ENCODE measurements at places on chromosomes 2 and 18.

GRCh38 chr2:171531836-171532450, 9.7 kb downstream of the CYBRD1 start:
- no peak for DNase-seq

DNA sequence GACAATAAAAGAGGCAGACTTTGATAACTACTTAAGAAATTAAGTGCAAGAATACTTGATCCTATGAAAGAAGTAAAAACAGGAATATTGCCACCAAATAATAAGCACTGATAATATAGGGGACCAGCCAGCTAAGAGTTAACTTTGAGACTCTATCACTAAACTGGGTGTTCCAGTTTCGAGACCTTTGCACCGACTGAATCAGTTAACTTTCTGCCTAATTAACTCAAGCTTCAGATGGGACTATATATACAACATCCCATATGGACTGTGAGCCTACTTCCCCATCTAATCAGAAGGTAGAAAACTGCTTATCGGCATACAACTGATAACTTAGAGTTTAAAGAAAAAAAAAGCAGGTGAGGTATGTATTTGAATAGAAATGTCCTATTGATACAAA, 25.8 kb upstream of the SLC9A2 start:
- DNase-seq: no peak

DNA sequence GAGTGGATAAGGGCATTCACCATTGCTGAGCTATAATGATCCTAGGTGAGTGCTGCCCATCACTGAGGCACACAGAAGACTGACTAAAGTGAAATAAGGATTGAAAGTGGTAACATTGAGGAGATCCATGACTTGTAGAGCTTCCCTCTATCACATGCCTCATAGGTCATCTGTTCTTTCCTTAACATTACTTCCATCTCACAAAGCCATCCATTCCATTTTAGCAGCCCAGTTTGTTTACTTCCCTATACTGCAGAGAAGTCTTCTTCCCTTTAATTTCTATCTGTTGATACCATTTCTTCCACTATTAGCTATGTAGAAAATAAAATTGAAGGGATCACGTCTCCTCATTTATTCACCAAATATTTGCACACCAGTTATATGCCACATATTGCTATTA, 32.1 kb downstream of the ME2 start:
- DNase-seq: no peak

- no peak for DNase-seq
Observed at GRCh38 chr2:2636813-2637212, 305.7 kb upstream of the MYT1L start.

DNA sequence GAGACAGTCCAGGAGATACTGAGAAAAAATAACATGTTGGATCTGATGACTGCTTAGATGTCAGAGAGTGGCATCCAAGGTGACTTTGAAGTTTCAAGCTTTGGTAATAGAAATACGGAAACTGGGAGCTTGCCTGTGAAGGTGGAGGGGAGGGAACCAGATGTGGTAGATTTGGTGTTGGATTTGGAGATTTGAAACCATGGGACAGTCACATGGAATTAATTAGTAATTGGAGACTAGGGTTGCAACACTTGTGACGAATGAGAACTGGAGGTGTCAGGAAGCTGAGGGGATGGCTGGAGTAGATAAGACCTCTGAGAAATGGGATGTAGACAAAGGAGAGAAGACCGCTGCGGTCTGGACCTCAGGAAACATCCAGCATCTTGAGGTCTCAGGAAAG, 46.7 kb downstream of the RPL37A start:
- no peak for DNase-seq

- DNase-seq: no peak
Observed at GRCh38 chr2:42980764-42981416, 188.5 kb upstream of the HAAO start.

DNA sequence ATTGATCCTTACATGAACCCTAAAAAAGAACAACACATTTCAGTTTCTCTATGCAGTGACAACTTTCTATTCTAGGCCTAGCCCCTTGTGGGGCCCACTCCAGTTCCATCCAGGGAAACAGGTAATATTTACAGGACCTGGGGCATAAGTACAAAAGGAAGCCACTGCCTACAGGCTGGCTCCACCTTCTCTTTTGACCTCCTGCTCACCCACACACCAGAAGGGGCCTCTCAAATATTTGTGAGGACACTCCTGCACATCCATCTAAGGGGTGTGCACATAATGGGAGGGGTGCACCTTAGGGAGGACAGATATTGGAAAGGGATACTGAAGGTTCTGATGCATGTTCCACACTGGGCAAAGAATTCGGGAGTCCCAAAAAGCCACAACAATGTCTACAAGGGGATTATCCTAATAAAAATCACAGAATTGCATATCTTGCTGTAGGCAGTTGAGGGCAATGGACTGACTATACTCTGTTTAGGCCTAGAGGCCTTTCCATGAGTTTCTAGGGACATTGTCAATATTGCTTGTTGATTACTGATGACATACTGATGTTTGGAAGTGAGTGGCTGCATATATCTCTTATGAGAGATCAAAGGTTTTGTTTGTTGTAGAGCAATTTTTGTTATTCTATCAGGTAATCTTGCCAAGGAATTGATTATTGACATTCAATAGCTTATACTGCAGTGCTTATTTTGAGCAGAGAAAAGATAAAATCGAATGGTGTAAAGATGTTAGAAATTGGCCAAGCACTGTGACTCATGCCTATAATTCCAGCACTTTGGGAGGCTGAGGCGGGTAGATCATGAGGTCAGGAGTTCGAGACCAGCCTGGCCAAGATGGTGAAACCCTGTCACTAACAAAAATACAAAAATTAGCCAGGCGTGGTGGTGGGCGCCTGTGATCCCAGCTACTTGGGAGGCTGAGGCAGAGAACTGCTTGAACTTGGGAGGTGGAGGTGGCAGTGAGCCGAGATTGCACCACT, 23.8 kb upstream of the HNRNPA3 start:
- no peak for DNase-seq

DNA sequence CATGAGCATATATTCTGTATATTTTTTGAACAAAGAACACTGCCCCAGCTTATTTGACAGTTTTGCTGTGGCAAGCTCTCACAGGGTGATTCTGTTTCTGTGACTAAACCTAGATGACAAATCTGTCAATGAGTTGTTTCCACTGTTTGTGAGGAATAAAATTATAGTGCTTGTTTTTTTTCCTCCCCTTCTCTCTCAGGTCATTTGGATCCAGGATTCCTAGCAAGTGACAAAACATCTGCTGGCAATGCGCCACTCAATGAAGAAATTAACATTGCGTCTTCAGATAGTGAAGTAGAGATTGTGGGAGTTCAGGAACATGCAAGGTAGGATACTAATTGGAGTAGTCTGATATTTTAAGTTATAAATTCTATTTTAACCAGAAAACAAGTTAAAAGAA, 149.3 kb downstream of the HAUS1 start:
- no peak for DNase-seq

GRCh38 chr2:55999790-56000189, 76.2 kb upstream of the EFEMP1 start:
- DNase-seq: no peak

- peak; percentile 3 for DNase-seq
Observed at GRCh38 chr2:203534621-203535077, 452 bp downstream of the RAPH1 start.

GRCh38 chr18:72375618-72376017, 168.5 kb downstream of the CBLN2 start:
- DNase-seq: no peak

GRCh38 chr2:221254299-221254698, 317.8 kb downstream of the EPHA4 start:
- DNase-seq: no peak

- DNase-seq: no peak
Observed at GRCh38 chr2:222796413-222797103, 64.3 kb upstream of the ACSL3 start.

DNA sequence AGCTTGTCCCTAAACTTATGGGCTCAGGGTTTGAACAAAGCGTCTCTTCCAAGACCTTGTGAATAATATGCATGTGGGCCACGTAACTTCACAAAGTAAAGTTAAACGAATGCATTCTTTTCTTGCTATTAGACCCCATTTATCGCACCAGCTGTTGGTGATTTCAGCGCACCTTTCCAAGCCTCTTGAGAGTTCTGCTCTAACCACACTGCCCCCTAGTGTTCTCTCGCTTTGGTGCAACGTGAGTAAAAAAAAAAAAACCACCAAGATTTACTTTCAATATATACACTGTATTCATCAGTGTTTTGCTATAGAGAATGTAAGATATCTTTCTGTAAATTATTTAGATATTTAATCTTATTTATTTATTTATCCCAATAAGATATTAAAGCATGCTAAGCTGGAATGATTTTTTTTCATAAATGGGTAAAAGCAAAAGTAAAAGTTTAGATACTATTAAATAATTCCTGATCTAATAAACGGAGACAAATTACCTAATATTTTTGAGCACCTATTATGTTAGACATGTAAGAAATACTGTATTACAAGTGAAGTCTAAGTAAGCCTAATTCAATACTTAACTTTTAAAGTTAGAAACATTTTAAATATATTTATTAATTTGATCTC, 459.5 kb downstream of the DLGAP1 start:
- DNase-seq: peak; percentile 19

DNA sequence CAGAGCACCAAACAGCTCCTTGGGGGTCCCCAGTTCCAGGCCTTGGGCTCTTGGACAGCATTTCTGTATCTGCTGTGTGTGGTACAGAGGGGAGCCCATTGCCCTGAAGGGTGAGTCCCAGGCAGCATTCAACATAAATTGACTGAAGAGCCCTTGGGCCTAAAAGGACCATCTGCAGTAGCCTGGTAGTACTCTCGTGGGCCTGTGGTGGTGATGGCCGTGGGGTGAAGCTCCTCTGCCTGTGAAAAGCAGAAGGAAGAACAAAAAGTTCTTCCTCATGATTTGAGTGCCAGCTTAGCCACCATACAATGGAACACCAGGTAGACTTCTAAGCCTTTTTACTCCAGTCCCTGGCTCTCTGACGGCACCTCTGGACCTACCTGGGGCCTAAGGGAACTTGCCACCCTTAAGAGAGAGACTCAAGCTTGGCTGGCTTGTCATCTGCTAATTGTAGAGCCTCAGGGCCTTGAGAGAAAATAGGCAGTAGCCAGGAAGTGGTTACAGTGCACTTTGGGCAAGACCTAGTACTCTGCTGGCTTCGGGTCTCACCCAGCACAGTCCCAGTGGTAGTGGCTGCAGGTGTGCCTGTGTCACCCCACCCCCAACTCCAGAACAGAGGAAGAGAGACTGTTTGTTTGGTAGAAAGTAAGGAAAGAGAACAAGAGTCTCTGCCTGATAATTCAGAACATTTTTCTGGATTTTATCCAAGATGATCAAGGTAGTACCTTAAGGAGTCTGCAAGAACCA, 84.6 kb upstream of the CERS6 start:
- DNase-seq: no peak

GRCh38 chr18:25614168-25614567, 262.2 kb upstream of the ZNF521 start:
- no peak for DNase-seq

- no peak for DNase-seq
Observed at GRCh38 chr2:45287045-45287444, 277.8 kb upstream of the SIX2 start.

DNA sequence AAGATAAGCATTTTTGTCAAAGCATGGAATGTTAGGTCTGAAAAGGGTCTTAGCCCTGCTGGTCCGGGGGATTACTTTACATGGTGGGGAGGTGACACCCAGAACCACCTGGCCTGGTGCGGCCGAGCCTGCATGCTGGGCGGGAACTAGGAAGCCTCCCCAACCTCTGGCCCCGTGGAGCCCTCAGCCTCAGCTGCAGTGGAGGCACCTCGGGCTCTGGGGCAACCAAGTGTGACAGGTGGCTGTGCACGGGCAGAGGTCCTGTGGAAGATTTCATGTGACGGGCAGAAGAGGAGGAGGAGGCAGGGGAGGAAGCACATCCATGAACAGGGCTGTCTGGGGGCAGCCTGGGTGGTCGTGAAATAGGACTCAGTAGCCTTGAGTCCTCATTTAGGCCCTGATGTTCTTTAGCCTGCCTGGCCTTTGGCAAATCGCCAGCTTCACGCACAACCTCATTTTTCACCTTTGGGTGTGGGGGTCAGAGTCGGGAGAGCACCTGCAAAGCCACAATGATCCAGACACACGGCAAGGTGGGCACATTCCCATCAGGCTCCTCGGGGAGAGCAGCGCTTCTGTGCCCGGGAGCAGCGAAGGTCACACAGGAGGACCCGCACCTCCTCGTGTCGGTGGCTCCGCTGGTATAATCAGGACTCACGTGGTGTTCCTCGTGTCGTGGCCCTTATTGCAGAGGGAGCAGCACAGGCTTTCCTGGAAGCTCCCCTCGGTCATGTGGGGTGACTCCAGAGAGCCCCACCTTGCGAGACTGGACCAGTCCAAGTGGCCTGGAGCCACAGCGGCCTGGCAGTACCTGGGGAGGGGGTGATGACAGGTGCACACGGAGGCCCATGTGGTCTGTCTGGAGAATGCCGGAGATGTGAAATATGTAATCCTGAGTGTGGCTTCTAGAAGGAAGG, 13.9 kb downstream of the CNDP2 start:
- DNase-seq: no peak

GRCh38 chr2:190435031-190435670, 27.0 kb downstream of the MFSD6 start:
- DNase-seq: no peak

DNA sequence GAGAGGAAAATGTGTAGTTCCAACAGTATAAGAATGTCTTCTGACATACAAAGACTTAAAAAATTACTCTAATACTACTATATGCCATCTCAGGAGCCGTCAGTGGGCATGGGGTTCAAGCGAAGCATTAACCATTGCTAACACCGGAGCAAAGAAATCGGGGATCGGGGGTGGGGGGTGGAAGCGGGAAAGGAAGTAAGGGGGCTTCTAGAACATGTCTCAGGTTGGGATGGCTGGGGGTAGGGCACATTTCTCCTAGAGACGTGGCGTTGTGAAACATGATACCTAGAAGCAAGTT, 702 bp downstream of the LMAN1 start:
- DNase-seq: no peak

All from T follicular helper cell (primary cell).